ENCODE measurements at places on chromosomes 1 and 21.

DNA sequence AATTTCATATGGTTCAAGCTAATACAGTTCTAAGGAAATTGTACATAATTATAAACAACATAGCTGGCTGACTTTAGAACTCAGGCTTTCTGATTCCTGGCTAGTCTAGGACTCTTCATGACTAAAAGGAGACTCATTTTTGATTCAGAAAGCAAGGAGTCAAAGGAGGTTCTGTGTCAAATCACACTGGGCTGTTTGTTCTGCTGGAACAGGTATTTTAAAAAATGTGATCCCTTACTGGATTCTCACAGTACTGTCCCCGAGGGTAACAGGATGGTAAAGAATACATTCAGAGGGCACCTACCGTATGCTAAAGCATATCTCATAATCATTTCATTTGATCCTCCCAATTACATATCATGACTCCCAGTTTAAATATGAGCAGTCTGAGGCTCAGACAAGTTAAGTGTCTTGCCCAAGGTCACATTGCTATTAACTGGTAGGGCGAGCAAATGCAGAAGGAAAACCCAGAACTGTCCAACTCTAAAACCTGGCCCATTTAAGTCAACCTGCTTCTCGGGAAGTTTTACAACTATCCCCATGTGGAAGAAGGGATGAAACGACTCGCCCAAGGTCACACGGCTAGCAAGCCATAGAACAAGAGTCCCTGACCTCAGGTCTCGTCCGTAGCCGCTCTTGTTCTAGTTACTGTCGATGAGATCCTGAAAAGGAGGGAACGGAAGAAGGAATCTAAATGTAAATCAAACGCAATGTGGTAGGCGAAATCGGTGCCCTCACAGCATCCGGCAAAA lies 675 bp downstream of the MYSM1 start:
- peak; percentile 8 for DNase-seq

GRCh38 chr1:23216771-23217420 lies 406 bp downstream of the HTR1D start:
- DNase-seq: no peak

DNA sequence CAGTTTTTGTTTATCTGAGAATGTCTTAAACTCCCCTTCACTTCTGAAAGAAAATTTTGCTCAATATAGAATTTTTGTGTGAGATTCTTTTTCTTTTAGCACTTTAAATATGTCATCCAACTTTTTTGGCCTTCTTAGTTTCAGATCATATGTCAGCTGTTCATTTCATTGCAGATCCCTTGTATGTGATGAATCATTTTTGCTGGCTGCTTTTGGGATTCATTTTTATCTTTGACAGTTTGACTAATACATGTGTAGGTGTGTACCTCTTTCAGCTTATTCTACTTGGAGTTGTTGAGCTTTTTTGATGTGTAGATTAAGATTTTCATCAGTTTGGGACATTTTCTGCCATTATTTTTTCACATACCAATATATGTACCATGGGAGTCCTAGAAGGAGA lies 156.8 kb downstream of the FASLG start:
- no peak for DNase-seq

DNA sequence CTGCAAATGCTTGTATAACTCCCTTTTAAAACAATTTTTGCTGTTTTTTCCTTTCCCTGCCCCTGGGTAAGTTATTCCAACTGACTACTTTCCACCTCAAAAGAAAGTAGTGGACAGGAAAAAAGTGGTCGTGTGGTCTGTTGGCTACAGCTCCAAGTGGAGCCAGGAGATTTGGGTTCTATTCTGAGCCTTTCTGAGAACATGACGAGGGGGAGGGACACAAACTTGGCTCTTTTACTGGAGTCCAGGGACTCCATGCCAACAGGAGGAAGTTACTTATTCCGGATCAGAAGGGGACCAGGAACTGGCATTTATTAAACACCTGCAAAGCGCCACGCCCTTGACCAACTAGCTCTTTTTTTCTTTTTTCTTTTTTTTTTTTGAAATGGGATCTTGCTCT lies 79.0 kb upstream of the CAPZB start:
- no peak for DNase-seq

DNA sequence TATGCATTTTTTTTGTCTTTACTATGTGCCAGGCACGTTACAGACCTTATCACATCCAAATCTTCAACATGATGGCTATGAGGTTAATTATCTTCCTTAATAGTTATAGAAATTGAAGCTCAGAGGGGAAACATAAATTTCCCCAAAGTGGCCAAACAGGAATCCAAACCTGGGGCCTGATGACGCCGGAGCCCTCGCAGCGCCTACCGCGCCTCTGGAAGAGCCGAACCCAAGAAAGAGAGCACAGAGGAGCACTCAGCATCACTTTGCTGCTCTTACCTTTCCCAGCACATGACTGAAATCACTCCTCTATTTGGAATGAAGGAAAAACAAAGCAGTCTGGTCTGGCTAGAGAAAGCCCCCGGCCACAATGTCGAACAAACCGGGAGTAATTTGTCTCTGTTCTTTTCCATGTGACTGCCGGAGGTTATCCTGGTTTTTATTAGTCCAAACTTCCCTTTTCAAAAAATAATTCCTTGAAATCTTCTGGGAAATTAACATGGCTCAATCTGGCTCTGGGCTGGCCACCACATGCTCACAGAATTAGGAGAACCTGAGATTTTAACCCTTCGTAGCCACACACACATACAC lies 195.5 kb downstream of the ADSS2 start:
- no peak for DNase-seq

- no peak for DNase-seq
Observed at GRCh38 chr1:202806845-202807450, 1.3 kb downstream of the KDM5B start.

- DNase-seq: no peak
Observed at GRCh38 chr1:209589440-209589839, 5.9 kb downstream of the CAMK1G start.

GRCh38 chr1:5690898-5691297 lies 301.3 kb downstream of the NPHP4 start:
- no peak for DNase-seq

- DNase-seq: peak; percentile 4
Observed at GRCh38 chr1:108896146-108897145, 19.7 kb downstream of the GPSM2 start.

GRCh38 chr1:183956559-183957188 lies 80.9 kb downstream of the COLGALT2 start:
- peak; percentile 81 for DNase-seq

- DNase-seq: no peak
Observed at GRCh38 chr21:36179145-36179544, 22.5 kb downstream of the DOP1B start.

- DNase-seq: no peak
Observed at GRCh38 chr1:45148209-45148825, 58.1 kb downstream of the ZSWIM5 start.

DNA sequence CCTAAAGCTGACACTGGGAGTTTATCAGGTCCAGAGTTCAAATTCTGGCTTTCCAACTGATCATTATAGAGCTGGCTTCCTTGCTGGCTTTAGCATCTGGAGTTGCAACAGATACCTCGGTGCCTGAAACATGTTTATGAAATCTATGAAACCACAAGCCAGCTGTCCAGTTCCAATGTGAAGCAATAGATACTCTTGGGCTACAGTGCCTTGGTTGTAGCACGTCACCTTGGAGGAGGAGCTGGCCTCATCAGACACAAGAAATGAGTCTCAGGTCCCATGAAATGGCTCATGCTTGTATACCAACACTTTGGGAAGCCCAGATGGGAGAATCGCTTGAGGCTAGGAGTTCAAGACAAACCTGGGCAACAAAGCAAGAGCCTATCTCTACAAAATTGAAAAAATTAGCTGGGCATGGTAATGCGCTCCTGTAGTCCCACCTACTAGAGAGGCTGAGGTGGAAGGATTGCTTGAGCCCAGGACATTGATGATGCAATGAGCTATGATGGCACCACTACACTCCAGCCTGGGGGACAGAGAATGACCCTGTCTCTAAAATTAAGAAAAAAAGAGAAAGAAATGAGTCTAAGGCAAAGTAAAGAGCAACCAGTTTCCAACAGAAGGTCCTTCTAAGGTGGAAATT lies 132.5 kb upstream of the ZNF648 start:
- DNase-seq: no peak

DNA sequence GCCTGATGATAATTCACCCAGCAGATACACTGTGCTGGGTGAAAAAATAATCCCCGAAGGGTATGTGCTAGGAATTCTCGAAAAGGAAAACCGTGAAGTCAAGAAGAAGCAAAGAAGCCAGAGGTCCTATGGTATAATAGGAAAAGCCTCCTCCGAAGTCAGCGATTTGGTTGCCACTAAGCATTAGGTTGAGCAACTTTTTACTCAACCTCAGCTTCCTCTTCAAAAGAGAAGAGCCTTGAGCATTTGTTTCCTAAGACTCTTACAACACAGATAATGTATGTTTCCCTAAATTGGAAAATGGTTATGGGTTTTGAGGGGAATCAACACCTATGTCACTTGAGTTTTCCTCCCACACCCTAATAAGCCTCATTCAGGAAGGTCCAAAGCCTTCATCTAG lies 21.3 kb upstream of the MNDA start:
- DNase-seq: no peak

GRCh38 chr21:45591619-45592207 lies 49.5 kb upstream of the SLC19A1 start:
- no peak for DNase-seq

DNA sequence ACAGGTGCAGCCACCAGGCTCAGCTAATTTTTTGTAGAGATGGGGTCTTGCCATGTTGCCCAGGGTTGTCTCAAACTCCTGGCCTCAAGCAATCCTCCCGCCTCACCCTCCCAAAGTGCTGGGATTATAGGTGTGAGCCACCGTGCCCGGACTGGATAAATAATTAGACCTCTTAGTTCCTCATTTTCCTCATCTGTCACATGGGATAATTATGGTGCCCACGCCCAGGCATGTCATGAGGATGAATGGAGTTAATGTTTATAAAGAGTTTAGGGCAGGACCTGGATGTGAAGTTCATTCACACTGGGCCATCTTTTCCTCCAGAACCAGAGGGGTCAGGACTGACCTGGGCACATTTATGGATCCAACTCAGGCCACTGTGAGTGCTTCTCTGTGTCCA lies 23.7 kb downstream of the PADI3 start:
- DNase-seq: no peak

DNA sequence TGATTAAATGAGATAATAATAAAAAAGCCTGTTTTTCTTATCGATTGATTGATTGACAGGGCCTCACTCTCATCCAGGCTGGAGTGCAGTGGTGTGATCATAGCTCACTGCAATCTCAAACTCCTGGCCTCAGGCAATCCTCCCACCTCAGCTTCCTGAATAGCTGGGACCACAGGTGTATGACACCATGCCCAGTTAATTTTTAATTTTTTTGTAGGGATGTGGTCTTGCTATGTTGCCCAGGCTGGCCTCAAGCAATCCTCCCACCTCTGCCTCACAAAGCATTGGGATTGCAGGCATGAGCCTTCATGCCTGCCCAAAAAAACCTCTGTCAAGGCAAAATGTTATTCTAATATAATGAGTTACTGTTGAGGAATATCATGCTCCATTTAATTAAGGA lies 346.4 kb upstream of the DAB1 start:
- DNase-seq: no peak

- DNase-seq: peak; percentile 64
Observed at GRCh38 chr1:27528818-27529703, 39.1 kb upstream of the WASF2 start.

- peak; percentile 22 for DNase-seq
Observed at GRCh38 chr1:179082333-179082998, 596 bp downstream of the TOR3A start.

DNA sequence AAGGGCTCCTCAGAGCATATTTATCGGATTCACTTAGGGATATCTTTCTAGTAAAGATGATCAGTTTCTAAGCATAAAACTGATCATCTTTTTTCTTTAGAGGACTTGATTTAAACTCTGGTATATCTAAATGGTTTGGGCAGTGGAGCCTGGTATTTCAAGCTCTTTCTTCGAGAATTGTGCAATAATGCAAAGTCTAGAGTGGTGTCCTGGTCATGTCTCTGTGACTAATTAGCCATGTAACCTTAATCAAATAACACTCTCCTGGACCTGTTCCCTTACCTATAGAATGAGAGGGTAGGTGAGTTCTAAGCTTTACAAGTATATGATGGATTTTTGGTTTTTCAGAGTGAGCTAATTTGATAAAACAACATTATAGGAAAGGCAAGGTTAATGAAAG lies 225.2 kb downstream of the RPS6KC1 start:
- DNase-seq: no peak

Measured in fibroblast of skin of scalp (primary cell).